ENCODE measurements at places on chromosomes 1 and 21. TPM values are rescaled to one million over a fixed set of nuclear protein-coding genes. Genes with fewer than 3 reads are reported as not detected.

DNA sequence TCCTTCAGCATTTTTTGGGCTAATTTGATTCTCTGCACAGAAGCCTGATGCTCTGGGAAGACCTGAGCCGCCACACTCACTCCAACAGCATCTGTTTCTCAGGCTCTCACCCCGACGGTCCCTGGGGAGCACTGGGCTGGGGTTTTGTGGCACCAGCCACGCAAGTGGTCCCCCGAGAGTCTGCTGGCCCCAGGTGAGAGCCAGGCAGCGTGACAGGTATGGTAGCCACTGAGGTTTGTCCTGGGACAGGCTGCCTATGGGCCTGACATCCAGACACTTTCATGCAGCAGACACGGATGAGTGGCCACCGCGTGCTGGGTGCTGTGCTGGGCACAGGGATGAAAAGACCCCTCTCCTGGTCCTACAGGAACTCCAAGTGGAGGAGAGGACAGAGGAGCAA, 11.0 kb downstream of the AJAP1 start:
- DNase-seq: no peak

- no peak for DNase-seq
Measured at GRCh38 chr1:1144122-1144842, 28.4 kb upstream of the C1orf159 start.

DNA sequence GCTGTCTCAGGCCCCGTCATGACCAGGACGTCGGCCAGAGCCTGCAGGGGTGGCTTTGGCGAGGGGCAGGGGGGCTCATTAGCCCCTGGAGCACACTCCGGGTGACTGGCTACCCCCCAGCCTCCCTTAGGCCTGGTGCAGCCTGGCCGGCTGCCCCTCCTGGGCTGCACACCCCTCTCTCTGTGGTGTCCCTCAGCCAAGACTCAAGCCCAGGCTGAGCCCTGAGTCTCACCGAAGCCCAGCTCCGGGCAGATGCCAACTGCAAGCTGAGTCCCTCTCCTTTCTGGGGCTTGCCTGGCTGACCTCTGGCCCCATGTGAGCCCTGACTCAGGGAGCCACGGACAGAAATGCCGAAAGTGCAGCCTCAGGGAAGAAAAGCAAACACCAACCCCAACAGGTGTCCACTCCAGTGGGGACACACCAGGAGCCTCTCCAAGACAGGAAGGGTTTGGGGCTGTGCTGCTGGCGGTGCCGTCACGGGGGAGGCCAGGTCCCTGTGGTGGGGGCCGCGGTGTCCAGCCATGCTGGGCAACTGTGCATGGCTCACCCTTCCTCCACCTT, 5.3 kb upstream of the IBA57 start:
- DNase-seq: no peak

DNA sequence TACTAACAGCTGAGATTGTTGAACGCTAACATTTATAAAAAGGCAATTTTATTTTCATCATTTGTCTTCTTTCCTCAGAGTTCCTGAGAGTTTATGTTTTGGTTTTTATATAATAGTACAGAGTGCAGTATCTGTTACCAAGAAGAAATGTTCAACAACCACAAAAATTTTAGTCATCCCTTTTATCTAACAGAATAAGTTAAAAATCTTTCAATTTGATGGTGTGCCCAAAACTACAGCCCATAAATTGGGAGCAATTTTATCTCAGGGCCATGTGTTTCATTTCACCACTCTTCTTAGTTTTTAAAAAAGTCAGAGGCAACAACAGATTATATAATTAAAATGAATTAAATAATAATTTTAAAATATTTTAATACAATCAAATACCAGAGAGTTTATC, 37.1 kb downstream of the NEXN start:
- DNase-seq: no peak

- no peak for DNase-seq
Measured at GRCh38 chr1:118785246-118785645, 202.9 kb downstream of the TBX15 start.

GRCh38 chr1:76303340-76303717, 228.8 kb downstream of the ST6GALNAC3 start:
- no peak for DNase-seq

GRCh38 chr21:36784947-36785346, 86.0 kb downstream of the SIM2 start:
- DNase-seq: no peak

- no peak for DNase-seq
Measured at GRCh38 chr21:42493109-42494060, 2.6 kb downstream of the RSPH1 start.

OSBPL9 gene
- total RNA-seq: 87.4 TPM

PDE9A gene
- 37.9 TPM for total RNA-seq

ANKRD35 gene
- total RNA-seq: 0.22 TPM

ASTN1 gene
- total RNA-seq: 0.41 TPM

RPS27 gene
- 3,425 TPM for total RNA-seq

DESI2 gene
- total RNA-seq: 149 TPM

LRRC71 gene
- total RNA-seq: not detected

C1orf87 gene
- total RNA-seq: not detected

Measured in H7 (cell line).